ENCODE measurements at places on chromosomes 4 and X.

DNA sequence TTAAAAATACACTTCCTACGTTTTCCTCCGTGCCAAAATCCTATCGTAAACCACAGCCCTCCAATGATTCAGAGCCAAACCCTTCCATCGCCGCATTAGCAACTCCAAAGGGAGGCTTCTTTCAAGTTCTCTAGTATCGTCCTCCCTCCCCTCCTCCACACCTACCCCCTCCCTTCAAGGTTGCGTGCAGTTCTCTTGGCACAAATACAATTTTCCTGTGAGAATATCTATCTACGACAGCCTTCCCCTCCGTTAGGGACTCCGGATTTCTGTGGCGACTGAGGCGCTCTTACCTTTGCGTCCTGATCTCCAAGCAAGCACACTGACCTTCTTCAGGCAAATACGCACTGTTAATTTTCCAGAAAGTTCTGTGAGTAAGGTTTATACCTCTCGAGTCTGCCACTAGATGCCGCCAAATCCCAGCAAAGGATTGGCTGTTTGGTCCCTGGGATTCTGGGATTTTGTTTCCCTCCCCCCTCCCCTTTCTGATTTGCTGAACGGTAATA lies 1.2 kb upstream of the MORF4L2 start:
- DNase-seq: peak; percentile 8

GRCh38 chr4:80619070-80619674 lies 283.6 kb downstream of the CFAP299 start:
- DNase-seq: no peak

DNA sequence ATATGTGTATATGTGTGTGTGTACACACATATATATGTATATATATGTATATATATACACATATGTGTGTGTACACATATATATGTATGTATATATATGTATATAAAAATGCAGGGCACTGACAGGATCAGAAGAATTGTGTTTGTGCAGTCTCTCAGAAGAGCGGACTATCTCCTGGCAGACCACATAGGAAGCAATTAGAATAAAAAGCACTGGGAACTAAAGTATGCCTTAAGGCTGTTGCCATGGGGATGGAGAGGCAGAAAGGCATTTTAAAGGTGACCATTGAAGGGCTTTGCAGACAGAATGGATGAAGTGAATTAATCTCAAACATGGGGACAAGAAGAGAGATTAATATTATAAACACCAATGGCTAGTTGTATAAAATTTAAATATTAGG lies 33.7 kb upstream of the USP51 start:
- no peak for DNase-seq

- no peak for DNase-seq
These were observed 190.1 kb upstream of the GNPDA2 start for GRCh38 chr4:44916411-44916810.

- no peak for DNase-seq
These were observed 60.9 kb downstream of the BMP15 start for GRCh38 chrX:50971395-50971794.

DNA sequence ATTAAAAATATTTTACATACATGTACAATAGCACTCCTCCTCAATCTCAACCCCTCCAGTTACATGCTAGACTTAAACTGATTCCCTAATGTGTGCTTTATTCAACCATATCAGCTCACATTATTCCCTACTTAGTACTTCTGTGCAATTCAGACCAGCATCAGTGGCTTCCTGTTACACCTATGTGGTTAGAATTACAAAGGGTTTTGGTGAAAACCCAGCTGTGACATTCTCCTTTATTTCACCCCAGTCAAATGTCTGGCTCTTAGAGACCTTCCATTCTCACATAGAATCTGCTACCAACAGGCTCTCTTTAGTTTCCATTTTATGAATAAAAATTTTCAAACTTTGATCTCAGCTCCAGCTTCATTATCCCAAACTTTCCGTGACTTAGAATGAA lies 85.2 kb upstream of the SLC7A11 start:
- DNase-seq: no peak

GRCh38 chrX:110258552-110258951 lies 59.3 kb downstream of the AMMECR1 start:
- no peak for DNase-seq

- no peak for DNase-seq
These were observed 79.9 kb upstream of the ADGRG2 start for GRCh38 chrX:19202171-19202570.

- DNase-seq: no peak
These were observed 55.6 kb upstream of the NKAP start for GRCh38 chrX:119999087-119999634.

GRCh38 chr4:145234091-145234706 lies 53.8 kb upstream of the OTUD4 start:
- DNase-seq: peak; percentile 28

GRCh38 chr4:172962564-172963353 lies 205.9 kb upstream of the GALNT7 start:
- DNase-seq: no peak

DNA sequence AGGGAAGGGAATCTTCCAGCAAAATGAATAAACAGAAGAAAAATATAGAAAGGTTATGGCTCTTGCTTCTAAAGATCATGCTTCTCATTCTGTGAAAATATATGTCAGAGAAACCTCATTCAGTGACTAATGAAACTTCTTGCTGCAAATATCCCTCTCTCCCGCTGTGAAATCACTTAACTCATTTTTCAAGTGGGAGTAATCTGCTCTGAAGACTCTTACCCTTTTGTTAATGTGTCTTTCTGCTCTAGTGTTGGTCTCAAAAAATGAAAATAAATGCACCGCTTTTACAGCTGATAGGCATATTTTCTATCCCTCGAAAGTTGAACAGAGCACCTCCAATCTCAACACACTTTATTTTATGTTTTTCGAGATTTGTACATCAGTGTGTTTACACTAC lies 252.3 kb downstream of the NLGN4X start:
- DNase-seq: no peak

DNA sequence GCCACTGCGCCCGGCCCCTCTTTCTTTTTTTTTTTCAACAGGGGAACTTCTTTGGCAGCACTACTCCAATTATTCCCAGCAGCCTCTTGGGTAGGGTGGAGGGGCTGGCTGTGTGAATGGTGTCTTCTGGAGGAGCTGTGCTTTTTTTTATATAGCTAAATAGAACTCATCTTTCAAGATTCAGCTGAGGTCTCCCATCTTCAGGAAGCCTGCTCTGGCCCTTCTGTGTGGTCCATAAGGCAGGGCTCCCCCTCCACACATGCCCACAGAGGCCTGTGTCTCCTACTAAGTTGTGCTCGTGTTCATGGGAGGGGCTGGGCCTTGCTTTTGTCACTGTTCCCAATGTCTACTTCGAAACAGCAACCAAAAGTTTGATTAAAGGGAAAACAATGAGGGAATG lies 116.8 kb downstream of the AFAP1 start:
- no peak for DNase-seq

- DNase-seq: no peak
These were observed 139.4 kb upstream of the BOD1L1 start for GRCh38 chr4:13766761-13767540.

DNA sequence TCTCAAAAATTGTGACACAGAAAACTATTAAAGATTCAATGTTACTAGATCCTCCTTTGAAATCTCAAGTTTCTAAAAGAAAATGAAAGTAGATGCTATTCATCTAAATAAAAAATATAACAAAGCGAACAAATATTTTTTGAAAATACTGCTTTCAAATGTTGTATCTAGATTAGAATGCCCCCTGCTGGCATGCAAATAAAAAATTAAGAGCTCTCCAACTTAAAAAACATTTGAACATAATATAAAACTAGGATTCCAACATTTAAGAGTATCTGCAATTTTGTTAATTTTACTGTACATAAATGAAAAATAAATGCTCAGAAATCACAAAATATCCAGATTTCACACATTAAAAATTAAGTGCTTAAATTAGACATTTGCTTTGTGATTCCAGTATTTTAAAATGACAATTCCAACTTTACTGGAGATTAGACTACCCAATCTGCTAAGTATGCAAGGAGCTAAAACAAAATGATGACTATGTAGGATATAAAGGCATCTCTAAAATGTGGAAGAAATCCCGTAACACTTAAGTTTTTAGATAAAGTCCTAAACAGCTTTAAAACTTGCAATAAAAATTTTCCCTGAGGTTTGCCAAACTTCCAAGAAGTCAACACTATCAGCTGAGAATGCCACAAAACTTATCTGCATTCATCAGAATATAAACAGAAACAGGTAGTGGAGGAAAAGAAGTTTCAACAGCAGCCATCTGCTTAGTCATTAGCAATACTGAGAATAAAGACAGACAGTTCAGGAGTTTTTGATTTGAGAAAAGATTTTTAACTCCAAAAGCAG lies 32.7 kb downstream of the DHX15 start:
- no peak for DNase-seq

DNA sequence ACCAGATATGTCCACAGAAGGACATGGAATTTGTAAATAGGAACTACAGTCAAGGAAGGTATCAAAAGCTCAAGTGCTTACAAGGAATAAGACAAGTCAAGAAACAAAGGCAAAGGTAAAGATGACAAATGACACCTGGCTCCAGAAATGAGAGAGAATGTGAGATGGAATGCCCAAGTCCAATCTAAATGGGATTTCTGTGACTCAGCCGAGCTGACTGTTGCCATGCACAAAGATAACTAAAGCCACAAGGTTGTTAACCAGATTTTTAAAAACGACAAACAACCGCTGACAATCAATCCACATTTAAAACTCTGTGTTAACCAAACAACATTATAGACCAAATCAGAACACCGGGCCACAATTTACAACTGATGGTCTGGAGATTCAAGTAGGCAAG lies 1.1 kb downstream of the NFXL1 start:
- DNase-seq: no peak

DNA sequence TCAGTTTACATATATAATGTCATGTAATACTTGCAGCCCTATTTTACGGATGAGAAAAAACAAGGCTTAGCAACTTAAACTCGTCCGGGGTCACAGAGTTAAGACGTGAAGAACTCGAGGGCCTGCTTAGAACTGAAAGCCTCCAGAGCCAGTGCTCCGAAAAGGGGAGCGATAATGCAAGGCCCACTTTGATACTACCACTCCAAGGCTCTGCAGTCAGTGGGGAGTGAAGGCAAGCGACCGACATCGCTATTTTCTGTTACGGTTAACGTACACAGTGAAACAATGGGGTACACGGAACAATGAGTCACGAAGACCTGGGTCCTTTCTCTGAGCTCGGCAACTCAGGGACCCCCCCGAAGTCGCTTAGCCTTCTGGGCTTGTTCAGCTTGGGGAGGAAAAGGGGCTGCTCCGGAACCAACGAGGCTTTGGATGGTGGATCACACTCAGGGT lies 965 bp downstream of the PPA2 start:
- peak; percentile 40 for DNase-seq

- no peak for DNase-seq
These were observed 18.2 kb downstream of the PRDM8 start for GRCh38 chr4:80215449-80216052.

- DNase-seq: no peak
These were observed 103.3 kb upstream of the TSPAN7 start for GRCh38 chrX:38458071-38458470.

DNA sequence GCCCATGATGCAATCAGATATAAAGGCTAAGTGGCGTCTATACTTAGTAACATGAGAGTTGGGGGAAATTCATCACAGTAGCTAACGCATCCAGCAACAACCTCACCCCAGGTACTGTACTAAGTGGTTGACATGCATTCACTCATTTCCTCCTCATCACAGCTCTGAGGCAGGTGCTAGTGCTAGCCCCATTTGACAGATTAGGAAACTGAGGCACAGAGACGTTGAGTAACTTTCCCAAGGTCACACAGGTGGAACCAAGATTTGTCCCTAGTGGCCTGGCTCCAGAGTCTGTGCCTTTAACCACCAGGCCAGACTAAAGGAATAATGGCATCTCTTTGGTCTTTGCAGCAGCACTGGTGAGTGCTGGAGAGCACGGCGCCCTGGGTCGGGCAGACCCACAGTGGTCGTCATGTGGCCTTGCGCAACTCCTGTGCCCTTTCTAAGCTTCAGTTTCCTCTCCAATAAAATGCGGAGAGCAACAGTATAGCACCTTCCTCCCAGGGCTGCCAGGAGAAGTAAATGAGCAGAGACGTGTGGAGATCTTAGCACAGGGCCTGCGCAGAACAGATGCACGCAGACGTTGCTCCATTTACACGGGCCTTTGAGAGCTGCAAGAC lies 186.4 kb downstream of the BCOR start:
- DNase-seq: no peak

GRCh38 chr4:159937595-159937994 lies 834.7 kb downstream of the RAPGEF2 start:
- DNase-seq: no peak

GRCh38 chr4:158102904-158103303 lies 69.9 kb downstream of the GASK1B start:
- no peak for DNase-seq

- no peak for DNase-seq
These were observed 19.4 kb downstream of the MTTP start for GRCh38 chr4:99593781-99594641.

GRCh38 chr4:41125558-41126311 lies 88.6 kb downstream of the APBB2 start:
- DNase-seq: no peak

GRCh38 chr4:169090484-169091215 lies 80.6 kb upstream of the CBR4 start:
- DNase-seq: no peak
